ENCODE measurements at places on chromosomes 13 and 19.
A peak's percentile ranks its signal among the peaks of the same experiment; 100 is the strongest.

- no peak for DNase-seq
These were observed 310.2 kb downstream of the SLITRK5 start for GRCh38 chr13:87981416-87981815.

GRCh38 chr13:41675306-41675705 lies 218.0 kb downstream of the RGCC start:
- no peak for DNase-seq

DNA sequence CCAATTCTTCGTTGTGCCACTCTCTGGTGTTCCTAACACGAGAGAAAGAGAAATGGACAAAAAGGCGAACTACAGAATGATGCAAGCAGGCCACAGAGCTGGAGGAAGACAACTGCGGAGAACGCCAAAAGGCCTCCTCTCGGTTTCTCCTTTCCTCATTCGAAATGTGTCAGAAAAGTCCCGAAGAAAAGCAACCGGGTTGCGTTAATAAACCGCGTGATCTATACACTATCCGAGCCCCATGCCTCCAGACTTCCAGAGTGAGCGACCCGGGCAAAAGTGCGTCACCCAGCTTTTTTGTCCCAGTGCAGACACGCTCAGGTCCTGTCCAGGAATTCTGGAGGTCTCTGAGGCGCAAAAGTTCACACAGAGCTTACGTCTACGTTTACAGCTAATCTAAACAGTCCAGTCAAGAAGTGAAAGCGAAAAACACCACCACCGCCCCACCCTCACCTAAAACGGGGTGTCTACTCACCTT lies 413 bp downstream of the N4BP2L2 start:
- DNase-seq = peak; percentile 8

DNA sequence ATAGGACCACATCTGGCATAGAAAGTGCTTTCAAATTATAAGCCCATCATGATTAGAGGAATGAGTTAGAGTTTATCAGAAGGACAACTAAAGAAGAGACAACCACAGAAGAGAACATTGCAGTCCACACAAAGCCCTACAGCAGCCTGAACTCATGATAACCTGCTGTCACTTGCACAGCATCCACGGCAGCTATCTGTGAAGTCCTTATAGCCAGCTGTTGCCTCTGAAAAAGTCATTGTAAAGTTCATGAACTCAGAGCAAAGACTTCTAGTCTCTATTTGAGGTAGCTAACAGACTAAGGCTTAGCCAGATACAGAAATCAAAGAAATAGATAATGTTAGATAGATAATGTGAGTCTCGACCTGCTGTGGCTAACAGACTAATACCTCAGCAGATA lies 450.0 kb downstream of the KLF5 start:
- no peak for DNase-seq

DNA sequence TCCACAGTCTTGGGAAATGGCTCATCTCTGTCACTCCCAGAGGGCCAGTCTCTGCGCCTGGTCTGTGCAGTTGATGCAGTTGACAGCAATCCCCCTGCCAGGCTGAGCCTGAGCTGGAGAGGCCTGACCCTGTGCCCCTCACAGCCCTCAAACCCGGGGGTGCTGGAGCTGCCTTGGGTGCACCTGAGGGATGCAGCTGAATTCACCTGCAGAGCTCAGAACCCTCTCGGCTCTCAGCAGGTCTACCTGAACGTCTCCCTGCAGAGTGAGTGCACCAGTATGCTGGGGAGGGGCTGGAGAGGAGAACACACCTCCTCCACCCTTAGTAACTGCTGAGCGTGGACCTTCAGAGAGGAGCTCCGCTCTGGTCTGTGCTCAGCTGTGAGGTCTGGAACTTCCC lies 2.3 kb downstream of the SIGLEC9 start:
- DNase-seq = no peak

- no peak for DNase-seq
These were observed 92.2 kb downstream of the SLC7A1 start for GRCh38 chr13:29503041-29503837.

GRCh38 chr19:43607238-43608205 lies 4.4 kb upstream of the SRRM5 start:
- DNase-seq = no peak

DNA sequence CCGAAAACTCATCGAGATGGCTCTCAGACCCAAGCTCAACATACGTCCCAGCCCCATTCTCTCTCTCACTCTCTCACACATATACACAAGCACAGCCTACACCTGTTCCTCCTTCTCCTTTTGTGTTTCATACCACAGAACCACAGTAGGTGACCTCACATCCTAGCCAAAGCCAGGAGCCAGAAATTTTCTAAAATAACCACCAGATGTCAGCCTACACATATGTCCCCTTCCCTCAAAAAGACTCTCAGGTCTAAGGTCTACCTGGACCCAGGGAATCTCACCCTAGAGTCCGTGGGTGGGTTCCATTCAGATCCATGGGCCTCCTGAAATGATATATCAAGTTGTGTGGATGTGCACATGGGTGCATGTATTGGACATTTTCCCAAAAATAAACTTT lies 104.2 kb upstream of the IPO5 start:
- no peak for DNase-seq

- DNase-seq = no peak
These were observed 19.8 kb upstream of the ZNF91 start for GRCh38 chr19:23415034-23415433.

- no peak for DNase-seq
These were observed 9.6 kb downstream of the MYO1F start for GRCh38 chr19:8567522-8568172.

DNA sequence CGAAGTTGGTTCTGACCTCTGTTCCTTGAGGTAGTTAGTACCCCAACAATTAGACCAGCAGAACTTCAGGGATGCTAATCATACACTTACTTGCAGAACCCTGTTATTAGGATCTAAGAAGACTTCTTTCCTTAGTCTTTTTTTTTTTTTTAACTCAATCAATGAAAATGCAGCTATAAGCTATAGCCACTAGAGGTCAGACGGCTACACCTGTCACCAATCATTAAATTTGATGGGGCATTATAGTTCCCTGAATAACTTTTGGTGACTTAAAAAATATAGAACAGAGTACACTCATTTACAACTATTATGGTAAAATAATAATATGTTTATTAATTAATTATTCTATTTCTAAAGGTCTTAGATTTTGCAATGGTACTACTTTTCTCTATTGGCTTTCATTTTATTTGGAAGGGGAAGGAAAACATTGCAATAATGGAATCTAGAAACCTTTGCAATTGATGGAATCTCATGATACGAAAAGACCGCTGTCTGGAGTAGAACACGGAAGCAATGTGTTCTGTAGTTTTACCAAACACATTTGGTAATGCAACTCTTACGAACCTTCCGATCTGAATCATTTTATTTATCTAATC lies 483.2 kb downstream of the DIAPH3 start:
- no peak for DNase-seq

GRCh38 chr13:29457299-29457698 lies 138.2 kb downstream of the SLC7A1 start:
- DNase-seq = no peak

DNA sequence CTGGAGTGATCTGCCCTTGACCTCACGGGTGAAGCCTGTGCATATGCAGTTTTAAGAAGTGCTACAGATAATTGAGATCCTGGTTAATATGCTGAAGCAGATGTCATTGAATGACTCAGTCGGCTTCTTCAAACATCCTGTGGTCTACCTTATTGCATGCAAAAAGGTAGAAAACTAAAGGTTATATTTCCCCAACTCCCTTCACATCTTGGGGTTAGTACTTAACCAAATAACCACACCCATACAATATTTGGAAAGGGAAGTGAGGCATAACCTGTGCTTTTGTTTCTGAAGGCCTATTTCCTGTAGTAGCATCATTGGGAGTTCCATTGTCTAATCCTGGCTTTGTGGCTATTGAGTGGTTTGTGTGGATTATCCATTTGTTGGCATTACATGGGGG lies 58.3 kb downstream of the RAP2A start:
- DNase-seq = no peak

DNA sequence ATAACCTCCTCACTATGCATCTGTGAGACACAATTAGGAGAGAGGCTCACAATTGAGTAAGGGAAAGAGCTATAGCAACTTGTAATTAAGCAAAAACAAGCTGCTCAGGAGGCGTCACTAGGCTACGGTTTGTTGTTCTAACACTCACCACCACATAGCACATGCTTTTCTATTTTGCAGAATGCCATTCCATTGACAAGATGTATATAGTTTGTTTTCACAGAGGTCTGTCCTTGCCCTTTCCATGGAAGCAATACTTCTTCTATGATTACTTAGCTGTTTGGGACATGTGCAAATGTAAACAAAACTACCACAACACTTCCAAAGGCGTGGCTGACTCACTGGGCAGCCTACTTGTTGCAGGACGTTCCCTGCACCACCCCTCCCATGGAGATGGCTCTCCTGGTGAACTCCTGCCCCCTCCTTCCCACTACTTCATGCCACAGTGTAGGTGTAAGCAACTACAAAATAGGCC lies 33.9 kb upstream of the FAM216B start:
- DNase-seq = no peak

- no peak for DNase-seq
These were observed 17.1 kb upstream of the ZSCAN4 start for GRCh38 chr19:57651654-57651996.

GRCh38 chr13:42396901-42397655 lies 125.1 kb downstream of the AKAP11 start:
- DNase-seq = no peak

- DNase-seq = no peak
These were observed 217.5 kb downstream of the ABCC4 start for GRCh38 chr13:95083758-95084157.

- DNase-seq = no peak
These were observed 23.3 kb downstream of the MIPEP start for GRCh38 chr13:23865906-23866305.

DNA sequence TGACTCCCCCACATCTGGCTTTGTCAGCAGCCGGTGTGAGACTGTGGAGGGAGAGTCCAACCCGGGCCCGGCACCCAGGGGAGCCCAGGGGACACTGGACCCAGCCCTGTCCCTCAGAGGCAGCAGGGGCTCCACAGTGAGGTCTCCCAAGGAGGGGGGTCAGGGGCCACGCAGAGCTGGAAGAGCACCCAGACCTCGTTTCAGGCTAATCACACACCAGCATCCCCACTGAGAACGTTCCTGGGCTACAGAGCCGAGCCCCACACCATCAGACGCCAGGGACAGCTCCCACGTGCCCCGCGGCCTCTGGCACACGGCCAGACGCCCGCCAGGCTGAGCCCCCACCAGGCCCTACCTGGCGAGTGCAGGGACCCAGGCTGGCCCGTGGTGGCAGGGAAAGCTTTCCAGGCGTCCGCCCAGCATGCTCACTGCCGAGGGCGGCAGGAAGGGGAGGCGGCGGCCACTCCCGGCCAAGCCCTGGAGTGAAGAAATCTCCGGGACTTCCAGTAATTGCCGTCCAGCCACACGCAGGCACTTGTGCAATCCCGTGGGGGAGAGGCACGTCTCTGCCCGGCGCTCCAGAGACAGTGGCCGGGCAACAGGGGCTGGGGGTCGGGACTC lies 19.2 kb downstream of the SBNO2 start:
- DNase-seq = no peak

DNA sequence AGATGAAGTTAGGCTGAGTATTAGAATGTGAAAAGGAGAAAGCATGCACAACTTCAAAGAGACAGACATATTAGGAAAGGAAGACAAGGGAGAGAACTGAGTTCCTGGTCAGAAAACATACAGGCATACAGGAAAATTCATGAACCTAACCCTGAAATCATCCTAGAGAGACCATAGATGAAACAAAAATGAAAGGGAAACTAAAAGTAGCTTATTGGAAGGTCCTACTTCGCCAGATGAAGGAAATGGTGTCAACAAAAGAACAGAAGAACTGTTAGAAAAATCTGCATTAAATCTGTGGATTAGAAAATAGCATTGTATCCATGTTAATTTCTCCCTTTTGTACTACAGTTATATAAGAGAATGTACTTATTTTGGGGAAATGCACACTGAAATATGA lies 169.0 kb upstream of the UFM1 start:
- no peak for DNase-seq

- DNase-seq = no peak
These were observed 300.7 kb downstream of the KLF12 start for GRCh38 chr13:73833325-73834070.

- no peak for DNase-seq
These were observed 6.0 kb upstream of the SULT2A1 start for GRCh38 chr19:47891923-47892666.

GRCh38 chr13:81012031-81012430 lies 671.1 kb upstream of the SPRY2 start:
- no peak for DNase-seq

GRCh38 chr19:13154241-13154778 lies 4.1 kb downstream of the IER2 start:
- DNase-seq = no peak

DNA sequence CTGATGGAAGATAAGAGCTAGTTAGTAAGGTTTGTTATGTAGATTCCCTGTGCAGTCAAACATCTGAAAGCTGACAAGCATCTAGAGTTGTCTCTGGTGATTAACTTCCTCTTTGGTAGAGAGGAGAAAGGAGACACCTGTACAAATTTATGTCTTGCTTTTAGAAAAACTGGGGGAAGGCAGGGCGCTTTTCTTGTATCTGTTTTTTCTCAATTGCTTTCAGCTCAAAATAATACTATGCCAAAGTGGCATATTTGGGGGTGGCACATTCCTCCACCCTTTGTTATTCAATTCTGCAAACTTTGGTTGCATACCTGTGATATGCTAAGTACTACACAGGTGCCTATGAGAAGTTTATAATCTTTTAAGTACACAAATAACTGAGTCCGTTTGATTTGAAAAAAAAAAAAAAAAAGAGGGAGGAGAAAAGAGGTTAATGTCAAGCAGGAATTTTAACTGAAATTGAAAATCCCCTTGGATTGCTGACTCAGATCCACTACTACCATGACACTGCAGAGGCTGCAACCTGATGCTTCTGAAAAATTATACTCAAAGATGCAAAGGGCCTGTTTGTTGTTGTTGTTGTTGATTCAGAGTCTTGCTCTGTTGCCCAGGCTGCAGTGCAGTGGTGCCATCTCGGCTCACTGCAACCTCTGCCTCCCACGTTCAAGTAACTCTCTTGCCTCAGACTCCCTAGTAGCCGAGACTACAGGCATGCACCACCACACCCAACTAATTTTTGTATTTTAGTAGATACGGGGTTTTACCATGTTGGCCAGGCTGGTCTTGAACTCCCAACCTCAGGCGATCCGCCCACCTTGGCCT lies 164.8 kb upstream of the NBEA start:
- no peak for DNase-seq

DNA sequence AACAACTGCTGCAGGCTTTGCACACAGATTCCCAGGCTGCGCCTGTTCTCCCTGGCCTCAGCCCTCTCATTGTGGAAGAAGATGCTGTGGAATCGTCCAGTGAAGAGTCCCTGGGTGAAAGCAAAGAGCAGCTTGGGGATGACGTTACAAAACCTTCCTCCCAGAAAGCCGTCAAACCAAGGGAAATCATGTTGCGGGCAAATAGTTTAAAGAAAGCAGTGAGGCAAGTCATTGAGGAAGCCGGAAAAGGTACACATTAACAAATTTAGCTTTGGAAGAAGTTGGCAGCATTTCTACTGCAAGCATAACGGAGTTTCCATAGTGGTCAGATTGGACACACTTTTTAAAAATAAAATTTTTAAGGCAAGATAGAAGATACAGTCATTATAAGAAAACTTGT lies 82.9 kb upstream of the AKAP11 start:
- no peak for DNase-seq

- no peak for DNase-seq
These were observed 826.4 kb downstream of the GPC5 start for GRCh38 chr13:92224825-92225224.

Measured in stimulated activated CD4-positive, alpha-beta T cell treated with anti-CD3 and anti-CD28 coated beads, TNF-alpha, amount 100 ng/mL, for 48 hours (primary cell).